ENCODE measurements at places on chromosomes 5 and 9.

GRCh38 chr9:86858009-86858408 lies 89.3 kb downstream of the GAS1 start:
- H3K36me3 ChIP-seq, result no peaks in the 10 kb centered on the region
- peaks cover 18% of the 10 kb centered on the region for H3K27me3 ChIP-seq
- no peak for DNase-seq
- no peak overlapping the region for H3K4me3 ChIP-seq

DNA sequence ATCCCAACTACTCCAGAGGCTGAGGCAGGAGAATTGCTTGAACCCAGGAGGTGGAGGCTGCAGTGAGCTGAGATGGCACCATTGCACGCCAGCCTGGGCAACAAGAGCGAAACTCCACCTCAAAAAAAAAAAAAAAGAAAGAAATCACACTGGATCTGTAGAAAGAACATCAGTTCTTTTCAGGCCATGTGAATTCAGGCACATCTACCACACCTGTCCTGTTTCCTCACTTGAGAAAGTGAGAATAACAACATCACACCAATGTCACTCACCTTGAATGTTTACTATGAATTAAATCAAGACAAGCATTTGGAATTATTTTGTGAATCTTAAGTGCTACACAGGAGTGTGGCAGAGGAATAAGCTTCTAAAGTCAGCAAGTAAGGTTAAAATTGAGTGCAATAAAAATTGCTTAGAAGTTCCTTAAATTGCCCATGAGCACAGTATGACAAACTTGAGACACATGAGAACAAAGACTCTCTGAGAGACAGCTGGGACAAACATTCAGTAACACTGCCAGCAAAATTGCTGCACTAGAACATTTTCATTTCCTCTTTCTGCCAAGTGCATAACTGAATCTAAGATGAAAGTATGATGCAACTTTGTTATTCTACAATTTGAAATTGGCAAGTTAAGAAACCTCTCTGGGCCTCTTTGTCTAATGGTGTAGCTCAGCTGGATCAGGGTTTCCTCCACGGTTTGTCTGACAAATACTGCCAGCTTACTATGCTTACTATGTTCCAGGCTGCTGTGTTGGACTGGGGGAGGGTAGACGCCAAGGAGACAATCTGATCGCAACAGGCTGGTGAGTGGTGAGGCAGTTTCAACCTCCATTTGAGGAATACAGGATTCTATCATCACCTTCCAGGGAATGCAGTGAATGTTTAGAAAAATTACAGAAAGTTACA lies 1.9 kb upstream of the RIC1 start:
- peaks cover 46% of the 10 kb centered on the region for H3K4me1 ChIP-seq
- peak; percentile 52 for DNase-seq
- H3K36me3 ChIP-seq, result peaks cover 15% of the 10 kb centered on the region

DNA sequence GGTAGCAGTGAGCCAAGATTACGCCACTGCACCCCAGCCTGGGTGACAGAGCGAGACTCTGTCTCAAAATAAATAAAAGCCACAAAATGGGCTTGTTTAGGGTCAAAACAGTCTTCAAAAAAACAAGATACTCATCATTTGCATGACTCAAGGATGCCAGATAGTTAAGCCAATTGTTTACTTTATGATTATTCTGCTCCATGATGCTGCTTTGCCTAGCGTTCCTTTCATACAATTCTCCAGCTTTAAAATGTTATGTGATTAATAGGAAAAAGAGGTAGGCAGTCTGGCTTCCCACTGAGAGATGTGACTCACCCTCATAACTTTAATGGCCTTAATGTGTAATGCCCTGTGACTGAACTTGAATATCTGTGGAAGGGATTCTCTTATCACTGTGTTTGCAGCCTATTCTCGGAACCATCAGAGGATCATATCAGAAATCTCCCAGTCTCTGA lies 364.6 kb upstream of the TRPC7 start:
- no peak overlapping the region for H3K4me3 ChIP-seq
- no peak for DNase-seq
- no peaks in the 10 kb centered on the region for H3K36me3 ChIP-seq
- H3K27me3 ChIP-seq, result no peaks in the 10 kb centered on the region
- H3K4me1 ChIP-seq, result no peaks in the 10 kb centered on the region
- no peak overlapping the region for H3K27ac ChIP-seq

DNA sequence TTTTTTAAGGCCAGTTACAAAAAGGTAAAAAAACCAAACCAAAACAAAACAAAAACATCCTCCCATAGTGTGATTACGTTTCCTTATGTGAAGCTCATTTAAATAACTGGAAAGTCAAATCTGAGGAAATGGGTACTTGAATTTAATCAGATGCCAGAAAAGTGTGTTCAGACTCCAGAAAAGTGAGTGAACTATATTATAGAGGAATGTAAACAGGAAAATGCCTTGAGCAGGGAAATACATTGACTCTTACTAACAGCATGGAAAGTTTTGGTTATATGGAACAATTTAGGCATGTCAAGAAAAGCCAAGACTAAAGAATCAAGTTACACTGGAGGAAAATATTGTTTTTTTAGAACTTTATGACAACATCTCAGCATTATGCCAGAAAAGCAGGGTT lies 37.8 kb upstream of the RNF20 start:
- no peak for DNase-seq
- no peak overlapping the region for H3K4me3 ChIP-seq
- H3K27ac ChIP-seq, result no peak overlapping the region
- no peaks in the 10 kb centered on the region for H3K4me1 ChIP-seq

DNA sequence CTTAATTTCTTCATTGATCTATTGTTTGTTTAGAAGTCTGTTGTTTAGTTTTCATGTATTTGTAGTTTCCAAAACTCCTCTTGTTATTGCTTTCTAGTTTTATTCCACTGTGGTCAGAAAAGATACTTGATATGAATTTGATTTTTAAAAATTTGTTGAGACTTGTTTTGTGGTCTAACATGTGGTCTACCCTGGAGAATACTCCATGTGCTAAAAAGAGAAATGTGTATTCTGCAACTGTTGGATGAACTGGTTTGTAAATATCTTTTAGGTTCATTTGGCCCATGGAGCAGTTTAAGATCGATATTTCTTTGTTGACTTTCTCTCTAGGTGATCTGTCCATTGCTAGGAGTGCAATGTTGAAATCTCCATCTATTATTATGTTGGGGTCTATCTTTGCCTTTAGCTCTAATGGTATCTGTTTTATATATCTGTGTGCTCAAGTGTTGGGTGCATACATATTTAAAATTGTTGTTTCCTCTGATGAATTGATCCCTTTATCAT lies 150.6 kb upstream of the ATP10B start:
- peaks cover 2% of the 10 kb centered on the region for H3K36me3 ChIP-seq
- H3K27me3 ChIP-seq, result no peaks in the 10 kb centered on the region
- H3K4me3 ChIP-seq, result no peak overlapping the region
- H3K27ac ChIP-seq, result no peak overlapping the region
- no peaks in the 10 kb centered on the region for H3K4me1 ChIP-seq
- DNase-seq, result no peak

- H3K27me3 ChIP-seq, result no peaks in the 10 kb centered on the region
- H3K36me3 ChIP-seq, result peaks cover 8% of the 10 kb centered on the region
- H3K27ac ChIP-seq, result peak overlapping the region; percentile 97
- H3K4me1 ChIP-seq, result peaks cover 63% of the 10 kb centered on the region
- peak overlapping the region; percentile 98 for H3K4me3 ChIP-seq
Measured at GRCh38 chr5:36152324-36153297, 700 bp downstream of the SKP2 start.

DNA sequence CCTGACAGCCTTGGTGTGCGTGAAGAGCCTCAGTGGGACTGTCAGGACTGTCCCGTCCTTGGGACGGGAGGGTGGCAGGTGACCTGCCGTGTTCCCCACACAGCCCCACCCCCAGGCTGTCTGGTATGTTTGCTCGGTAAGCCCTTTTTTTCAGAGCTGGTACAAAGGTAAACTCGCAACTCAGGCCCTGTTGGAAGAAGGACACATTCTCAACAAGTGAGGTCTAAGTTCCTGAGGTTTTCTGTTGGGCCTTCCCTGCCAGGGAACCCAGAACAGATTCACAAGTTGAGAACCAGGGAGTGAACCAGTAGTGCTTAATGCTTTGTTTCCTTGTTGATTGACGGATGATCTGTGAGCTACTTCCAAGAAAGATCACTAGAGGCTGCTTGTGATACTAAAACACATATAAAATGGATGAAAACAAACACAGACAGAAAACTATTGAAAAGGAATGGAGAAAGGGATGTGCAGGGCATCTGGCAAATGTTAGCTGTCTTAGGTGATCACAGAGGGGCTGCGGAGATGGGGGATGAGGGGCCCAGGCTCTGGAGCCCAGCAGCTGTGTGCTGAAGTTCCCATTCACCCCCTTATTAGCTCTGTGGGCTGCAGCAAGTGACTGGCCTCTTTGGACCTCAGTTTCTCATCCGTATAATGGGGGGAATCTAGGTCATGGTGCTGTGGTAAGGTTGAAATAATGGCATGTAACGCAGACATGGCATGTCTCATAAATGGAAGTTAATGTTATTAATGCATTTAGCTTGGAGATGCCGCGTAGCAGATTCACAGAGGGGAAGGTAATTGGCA lies 2.7 kb downstream of the NDST1 start:
- H3K27ac ChIP-seq, result no peak overlapping the region
- DNase-seq, result no peak
- H3K4me1 ChIP-seq, result no peaks in the 10 kb centered on the region
- H3K36me3 ChIP-seq, result no peaks in the 10 kb centered on the region
- no peaks in the 10 kb centered on the region for H3K27me3 ChIP-seq

GRCh38 chr9:127541865-127542264 lies 70.2 kb upstream of the STXBP1 start:
- no peak overlapping the region for H3K4me3 ChIP-seq
- no peaks in the 10 kb centered on the region for H3K4me1 ChIP-seq
- H3K27me3 ChIP-seq, result no peaks in the 10 kb centered on the region
- H3K27ac ChIP-seq, result no peak overlapping the region

DNA sequence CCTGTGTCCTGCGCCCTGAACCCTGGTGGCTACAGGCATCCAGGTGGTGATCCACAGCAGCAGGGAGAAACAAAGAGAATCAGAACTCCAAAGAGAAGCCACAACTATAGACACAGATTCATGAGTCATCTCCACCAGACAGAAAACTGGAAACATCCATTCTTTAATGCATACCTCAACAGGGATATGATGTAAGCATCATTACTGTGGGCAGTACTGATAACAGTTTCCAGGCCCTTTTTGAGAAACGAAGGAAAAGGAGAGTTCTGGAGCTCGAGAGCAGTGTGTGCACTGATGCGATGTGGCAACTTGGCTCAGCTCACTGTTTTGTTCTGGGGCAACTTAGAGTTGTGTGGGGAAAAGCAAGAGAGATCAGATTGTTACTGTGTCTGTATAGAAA lies 215.6 kb upstream of the ADAMTS16 start:
- H3K4me3 ChIP-seq, result no peak overlapping the region
- no peak overlapping the region for H3K27ac ChIP-seq
- H3K27me3 ChIP-seq, result no peaks in the 10 kb centered on the region
- no peaks in the 10 kb centered on the region for H3K36me3 ChIP-seq
- no peak for DNase-seq
- no peaks in the 10 kb centered on the region for H3K4me1 ChIP-seq

GRCh38 chr9:116647515-116647809 lies 39.6 kb upstream of the TRIM32 start:
- H3K4me1 ChIP-seq, result no peaks in the 10 kb centered on the region
- no peak overlapping the region for H3K4me3 ChIP-seq
- DNase-seq, result no peak
- H3K27me3 ChIP-seq, result no peaks in the 10 kb centered on the region

DNA sequence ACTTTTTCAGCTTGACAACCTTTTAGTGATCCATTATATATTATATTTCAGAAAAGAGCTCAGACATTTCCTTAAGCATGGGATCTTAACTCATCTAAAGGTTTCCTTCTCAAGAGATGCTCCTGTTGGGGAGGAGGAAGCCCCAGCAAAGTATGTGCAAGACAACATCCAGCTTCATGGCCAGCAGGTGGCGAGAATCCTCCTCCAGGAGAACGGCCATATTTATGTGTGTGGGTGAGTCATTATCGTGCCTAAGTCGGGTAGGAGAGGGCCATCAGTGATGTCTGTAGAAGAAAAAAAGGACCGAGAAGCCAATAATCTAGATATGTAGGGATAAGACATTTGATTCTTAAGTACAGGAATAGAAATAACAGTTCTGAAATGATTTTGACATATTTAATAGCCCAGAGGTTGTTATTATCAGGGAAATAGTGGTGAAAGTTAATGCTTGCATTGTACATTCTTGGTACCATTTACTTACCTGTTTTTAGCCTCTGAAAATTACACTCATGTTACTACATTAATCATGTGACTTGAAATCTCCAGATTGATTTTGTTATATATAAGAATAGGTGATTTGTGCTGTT lies 28.2 kb downstream of the MTRR start:
- no peaks in the 10 kb centered on the region for H3K27me3 ChIP-seq
- peaks cover 67% of the 10 kb centered on the region for H3K36me3 ChIP-seq
- H3K4me3 ChIP-seq, result no peak overlapping the region
- no peak overlapping the region for H3K27ac ChIP-seq

DNA sequence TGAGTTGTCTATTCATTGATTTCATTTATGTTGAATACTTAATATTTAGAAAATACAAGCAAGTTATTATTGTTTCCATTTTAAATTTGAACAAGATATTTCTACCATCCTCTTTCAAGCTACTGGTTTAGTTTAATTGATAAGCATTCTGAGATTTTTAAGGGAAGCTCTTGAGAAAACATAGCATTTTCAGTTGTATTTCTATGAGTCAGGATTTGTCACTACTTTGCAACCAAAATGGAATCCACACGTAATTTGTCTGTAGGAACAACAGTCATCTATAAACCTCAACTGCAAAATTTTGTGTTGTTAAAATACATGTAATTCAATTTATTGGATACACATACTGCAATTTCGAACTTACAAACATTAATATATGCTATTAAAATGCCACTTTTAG lies 74.0 kb downstream of the PRR16 start:
- no peak overlapping the region for H3K4me3 ChIP-seq
- no peak overlapping the region for H3K27ac ChIP-seq
- H3K36me3 ChIP-seq, result no peaks in the 10 kb centered on the region

- H3K27me3 ChIP-seq, result no peaks in the 10 kb centered on the region
- no peak overlapping the region for H3K27ac ChIP-seq
- no peaks in the 10 kb centered on the region for H3K4me1 ChIP-seq
- no peaks in the 10 kb centered on the region for H3K36me3 ChIP-seq
Measured at GRCh38 chr9:9920425-9921060, 692.3 kb downstream of the PTPRD start.

DNA sequence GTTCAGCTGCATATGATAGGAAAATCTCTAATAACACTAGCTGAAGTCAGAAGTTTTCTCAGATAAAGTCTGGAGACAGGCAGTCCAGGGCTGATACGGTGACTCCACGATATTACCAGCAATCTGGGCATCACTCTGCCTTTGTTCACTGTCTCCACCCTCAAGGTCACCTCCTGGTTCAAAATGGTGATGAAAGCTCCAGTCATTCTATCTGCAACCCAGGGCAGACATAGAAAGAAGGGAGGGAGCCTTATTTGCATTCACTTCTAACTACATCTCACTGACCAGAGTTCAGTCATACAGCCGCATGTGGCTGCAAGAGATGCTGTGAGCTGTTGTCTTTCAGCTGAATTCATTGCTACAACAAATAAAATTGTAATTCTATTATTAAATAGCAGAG lies 22.4 kb upstream of the GPR151 start:
- H3K27me3 ChIP-seq, result no peaks in the 10 kb centered on the region
- no peak for DNase-seq
- no peak overlapping the region for H3K27ac ChIP-seq
- H3K4me1 ChIP-seq, result peaks cover 2% of the 10 kb centered on the region
- no peaks in the 10 kb centered on the region for H3K36me3 ChIP-seq
